ENCODE measurements at places on chromosomes 6 and 20.

- DNase-seq: no peak
Observed at GRCh38 chr20:63234693-63235398, 859 bp upstream of the BIRC7 start.

GRCh38 chr6:41543087-41543486 lies 3.1 kb upstream of the FOXP4 start:
- no peak for DNase-seq

- DNase-seq: no peak
Observed at GRCh38 chr6:15444881-15445280, 199.0 kb downstream of the JARID2 start.

DNA sequence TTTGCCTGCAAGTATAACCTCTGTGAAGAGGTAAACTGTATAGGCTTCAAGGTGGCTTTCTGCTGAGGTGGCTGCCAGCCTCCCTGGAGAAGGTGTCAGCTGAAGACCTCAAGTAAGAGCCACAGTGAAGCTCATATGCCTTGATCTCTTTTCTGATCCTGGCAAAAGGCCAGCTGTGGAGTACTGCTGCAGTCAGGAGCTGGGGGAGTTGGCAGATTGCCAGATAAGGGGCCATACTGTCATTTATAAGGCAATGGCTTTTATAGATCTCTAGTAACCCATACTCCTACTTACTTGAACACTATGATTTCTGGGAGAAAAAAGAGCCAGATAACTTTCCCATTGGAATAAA lies 8.8 kb upstream of the CEP85L start:
- no peak for DNase-seq

DNA sequence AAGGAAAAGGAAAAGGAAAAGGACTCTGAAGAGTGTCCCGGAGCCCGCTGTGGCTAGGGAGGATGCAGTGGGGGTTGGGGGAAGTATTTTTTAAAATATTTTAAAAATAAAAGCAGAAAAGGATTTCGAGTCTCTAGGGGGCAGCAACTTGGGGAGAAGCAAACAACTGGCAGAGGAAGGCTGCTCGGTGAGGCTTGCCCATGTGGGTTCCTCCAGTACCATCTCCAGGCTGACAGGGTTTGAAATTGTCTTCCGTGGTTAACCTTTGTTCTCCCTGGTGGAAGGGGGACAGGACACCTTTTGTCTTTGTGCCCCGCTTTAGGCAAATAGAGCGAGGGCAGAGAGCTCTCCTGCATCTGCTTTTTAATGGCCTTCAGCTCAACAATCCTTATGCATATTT lies 60.4 kb upstream of the SNX9 start:
- DNase-seq: no peak

DNA sequence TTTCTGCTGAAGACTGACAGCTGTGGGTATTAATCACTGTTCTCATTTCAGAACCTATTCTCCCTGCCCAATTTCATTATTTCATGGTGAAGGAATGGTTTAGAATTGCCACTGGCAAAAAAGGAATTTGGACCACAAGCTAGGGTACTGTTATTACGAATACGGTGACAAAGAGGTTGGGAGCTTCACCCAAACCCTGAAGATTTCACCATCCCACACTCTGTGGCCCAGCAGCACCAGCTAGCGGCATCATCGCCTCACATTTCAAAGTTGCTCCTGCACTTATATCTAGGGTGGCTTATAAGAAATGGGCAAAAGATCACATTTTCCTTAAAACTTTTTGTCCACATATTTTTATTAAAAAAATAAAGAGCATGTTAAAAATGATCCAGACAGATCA lies 236.1 kb downstream of the SYNDIG1 start:
- DNase-seq: no peak

DNA sequence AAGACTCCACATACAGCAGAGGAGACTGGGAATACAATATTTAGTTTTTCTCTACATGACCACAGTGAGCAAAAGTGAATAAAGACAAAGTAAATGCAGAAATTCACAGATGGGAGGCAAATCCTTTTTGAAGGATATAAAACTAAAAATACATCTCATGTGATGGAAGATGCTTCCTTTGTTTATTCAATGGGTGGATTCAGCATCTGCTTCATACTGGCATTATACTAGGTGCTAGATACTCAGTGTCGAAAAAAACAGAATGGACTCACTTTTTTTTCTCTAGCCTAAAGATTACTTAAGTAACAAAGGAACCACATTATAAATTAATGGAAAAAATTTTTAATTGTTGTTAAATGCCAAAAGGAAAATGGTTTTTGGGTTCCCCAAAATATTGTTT lies 216.2 kb downstream of the TRDN start:
- DNase-seq: no peak

- no peak for DNase-seq
Observed at GRCh38 chr20:63534831-63535651, 2.1 kb downstream of the PTK6 start.

DNA sequence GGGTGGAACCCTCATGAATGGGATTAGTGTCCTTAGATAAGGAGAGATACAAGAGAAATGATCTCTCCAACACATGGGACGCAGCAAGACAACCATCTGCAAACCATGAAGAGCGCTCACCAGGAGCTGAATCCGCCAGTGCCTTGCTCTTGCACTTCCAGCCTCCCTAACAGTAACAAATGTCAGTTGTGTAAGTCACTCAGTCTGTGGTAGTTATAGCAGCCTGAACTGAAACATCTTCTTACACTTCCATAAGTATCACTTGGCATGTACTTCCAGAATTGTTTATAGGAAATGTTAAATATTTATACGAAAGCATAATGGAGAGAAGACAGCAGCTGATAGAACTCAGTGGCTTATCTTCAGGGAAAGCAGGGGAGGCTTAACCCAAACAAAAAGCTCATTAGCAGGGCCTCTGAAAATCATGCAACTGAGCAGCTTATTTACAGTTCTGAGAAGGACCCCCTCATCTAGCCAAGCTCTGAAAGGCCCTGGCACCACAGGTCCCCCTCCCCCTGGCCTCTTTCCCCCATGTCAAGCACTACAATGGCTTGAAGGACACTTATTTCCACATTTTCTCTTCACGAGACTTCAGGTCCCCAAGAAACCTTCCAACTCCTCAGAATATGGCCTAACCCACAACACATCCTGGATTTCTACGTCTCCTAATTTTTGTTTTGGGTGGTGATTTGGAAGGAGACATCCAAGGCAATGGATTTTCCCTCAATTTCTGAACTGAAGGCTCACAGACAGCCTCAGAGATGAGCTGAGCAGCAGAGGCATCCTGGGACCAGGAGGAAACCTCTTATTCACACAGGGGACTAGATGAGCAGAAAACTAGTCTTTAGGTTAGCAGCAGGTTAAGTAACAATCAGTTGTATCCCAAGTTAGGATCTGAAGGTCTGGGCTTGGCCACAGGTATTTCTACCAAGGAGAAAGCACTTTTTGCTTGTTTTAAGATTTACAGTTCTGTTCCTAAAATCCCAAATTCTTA lies 49.1 kb downstream of the GCLC start:
- no peak for DNase-seq

- DNase-seq: no peak
Observed at GRCh38 chr6:163438940-163439335, 24.4 kb downstream of the QKI start.

DNA sequence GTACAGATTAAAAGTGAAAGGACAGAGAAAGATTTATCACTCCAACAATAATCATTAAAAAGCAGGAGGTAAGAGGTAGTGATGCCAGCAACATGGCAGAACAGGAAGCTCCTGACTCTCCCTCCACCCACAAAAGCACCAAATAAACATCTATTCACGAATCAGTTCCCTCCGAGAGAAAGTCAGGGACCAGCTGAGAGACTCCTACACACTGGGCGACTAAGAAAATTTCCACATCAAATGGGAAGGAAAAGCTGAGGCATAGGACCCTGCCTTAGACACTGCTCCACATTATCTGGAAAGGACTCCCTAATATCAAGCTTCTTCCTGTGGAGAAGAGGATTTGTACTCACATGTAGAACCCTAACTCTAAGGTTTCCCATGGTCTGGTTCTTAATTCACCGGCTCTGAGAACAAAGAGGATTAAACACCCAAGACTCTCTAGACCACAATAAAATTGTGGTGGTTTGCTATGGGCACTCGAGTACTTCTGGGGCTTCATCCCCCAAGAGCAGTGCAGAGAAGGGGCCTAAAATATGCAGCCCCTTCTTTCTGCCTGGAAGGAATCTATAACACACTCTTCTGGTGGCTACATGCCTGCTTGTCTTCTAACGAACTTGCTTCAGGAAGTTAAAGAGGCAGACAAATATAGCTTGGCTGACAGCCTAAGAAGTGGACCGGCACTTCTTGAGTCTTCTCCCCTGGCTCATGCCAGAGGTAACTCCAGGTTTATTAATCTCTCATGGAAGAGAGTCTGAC lies 29.4 kb upstream of the ASF1A start:
- no peak for DNase-seq

DNA sequence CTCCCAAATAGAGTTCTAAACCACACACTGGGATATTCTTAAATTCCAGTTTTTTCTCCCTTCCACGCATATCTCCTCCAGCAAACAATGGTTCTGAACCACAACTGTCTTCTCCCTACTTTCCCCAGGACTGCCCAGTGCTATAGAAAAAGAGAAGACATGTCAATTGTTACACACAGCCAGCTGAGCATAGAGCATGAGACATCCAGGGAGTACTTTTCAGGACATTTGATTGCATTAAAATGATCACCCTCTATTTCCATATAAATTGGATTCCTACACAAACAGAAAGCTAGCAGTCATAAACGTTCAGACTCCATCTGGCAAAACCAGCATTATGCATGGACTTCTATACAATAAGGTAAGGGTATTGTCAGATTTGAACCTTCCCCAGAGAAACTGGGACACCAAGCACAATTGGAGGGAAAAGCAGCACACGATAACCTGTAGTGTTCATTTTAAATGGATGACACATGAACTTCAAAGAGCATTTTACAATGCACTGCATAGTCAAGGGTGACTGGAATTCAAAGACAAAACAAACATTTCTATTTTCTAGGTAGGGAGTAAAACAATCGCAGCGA lies 93.1 kb upstream of the HEY2 start:
- DNase-seq: no peak

GRCh38 chr6:132300323-132300949 lies 100.8 kb downstream of the MOXD1 start:
- no peak for DNase-seq

DNA sequence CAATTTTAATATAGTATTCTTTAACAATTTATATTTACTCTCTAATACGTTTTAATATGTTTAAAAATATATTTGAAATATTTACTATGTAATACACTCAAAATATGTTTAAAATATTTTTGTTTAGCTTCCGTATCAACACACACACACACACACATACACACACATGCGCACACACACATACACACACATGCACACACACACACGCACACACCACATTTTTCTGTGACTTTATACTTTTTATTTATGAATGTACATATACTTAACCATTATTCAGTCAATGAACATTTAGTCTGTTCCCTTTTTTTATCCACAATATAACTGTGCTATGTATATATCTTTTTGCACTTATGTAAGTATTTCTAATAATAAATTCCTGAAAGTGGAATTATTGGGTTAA lies 15.7 kb downstream of the OR2B6 start:
- DNase-seq: no peak
